Renal cortical epithelial cell (primary cell): ENCODE measurements at places on chromosomes 7 and 10. TPM values are rescaled to one million over a fixed set of nuclear protein-coding genes. Genes with fewer than 3 reads are reported as not detected.

PPP1R17 gene
- total RNA-seq, result not detected in 2 replicates

ZNF853 gene
- total RNA-seq, result 1.7 and 9.1 TPM in 2 replicates

CPXM2 gene
- total RNA-seq, result 1.1 and 1.7 TPM in 2 replicates

ZNF107 gene
- total RNA-seq, result 2.3 and 8.1 TPM in 2 replicates

POLR2J2 gene
- 0.35 and 4.0 TPM in 2 replicates for total RNA-seq

LZTS2 gene
- 72.9 and 77.3 TPM in 2 replicates for total RNA-seq

PVRIG gene
- total RNA-seq, result not detected in 2 replicates

SFTPA2 gene
- not detected in 2 replicates for total RNA-seq

PODXL gene
- 0.65 and 1.9 TPM in 2 replicates for total RNA-seq

HTR5A gene
- total RNA-seq, result not detected in 2 replicates

HMX2 gene
- total RNA-seq, result not detected in 2 replicates

PIK3AP1 gene
- 5.4 and 14.9 TPM in 2 replicates for total RNA-seq

INTS1 gene
- 31.8 and 77.9 TPM in 2 replicates for total RNA-seq

NEUROG3 gene
- not detected in 2 replicates for total RNA-seq

BRAT1 gene
- total RNA-seq, result 24.5 and 26.4 TPM in 2 replicates

DKK1 gene
- 2.7 and 16.3 TPM in 2 replicates for total RNA-seq

GJD4 gene
- total RNA-seq, result not detected in 2 replicates

MINPP1 gene
- total RNA-seq, result 26.7 and 40.4 TPM in 2 replicates

TRIM24 gene
- 5.6 and 14.5 TPM in 2 replicates for total RNA-seq

PAOX gene
- total RNA-seq, result 7.8 and 17.7 TPM in 2 replicates

KDM7A gene
- 3.3 and 7.2 TPM in 2 replicates for total RNA-seq

RBP4 gene
- 2.1 and 5.8 TPM in 2 replicates for total RNA-seq

NKX6-2 gene
- 0.35 TPM in 1 of 2 replicates, not detected in the other for total RNA-seq

PILRA gene
- total RNA-seq, result 0.35 and 2.0 TPM in 2 replicates

CYP26C1 gene
- total RNA-seq, result 0.52 and 0.65 TPM in 2 replicates

LCOR gene
- total RNA-seq, result 24.0 and 49.2 TPM in 2 replicates

CTBP2 gene
- total RNA-seq, result 89.4 and 109 TPM in 2 replicates

NUDCD3 gene
- 62.2 and 133 TPM in 2 replicates for total RNA-seq

KCTD7 gene
- total RNA-seq, result 4.0 and 8.4 TPM in 2 replicates
